Activated CD8-positive, alpha-beta memory T cell treated with anti-CD3 and anti-CD28 coated beads for 4 hours (primary cell): ENCODE measurements at places on chromosomes 1 and 21.

GRCh38 chr1:206014601-206015000, 9.1 kb downstream of the CTSE start:
- no peak for DNase-seq

DNA sequence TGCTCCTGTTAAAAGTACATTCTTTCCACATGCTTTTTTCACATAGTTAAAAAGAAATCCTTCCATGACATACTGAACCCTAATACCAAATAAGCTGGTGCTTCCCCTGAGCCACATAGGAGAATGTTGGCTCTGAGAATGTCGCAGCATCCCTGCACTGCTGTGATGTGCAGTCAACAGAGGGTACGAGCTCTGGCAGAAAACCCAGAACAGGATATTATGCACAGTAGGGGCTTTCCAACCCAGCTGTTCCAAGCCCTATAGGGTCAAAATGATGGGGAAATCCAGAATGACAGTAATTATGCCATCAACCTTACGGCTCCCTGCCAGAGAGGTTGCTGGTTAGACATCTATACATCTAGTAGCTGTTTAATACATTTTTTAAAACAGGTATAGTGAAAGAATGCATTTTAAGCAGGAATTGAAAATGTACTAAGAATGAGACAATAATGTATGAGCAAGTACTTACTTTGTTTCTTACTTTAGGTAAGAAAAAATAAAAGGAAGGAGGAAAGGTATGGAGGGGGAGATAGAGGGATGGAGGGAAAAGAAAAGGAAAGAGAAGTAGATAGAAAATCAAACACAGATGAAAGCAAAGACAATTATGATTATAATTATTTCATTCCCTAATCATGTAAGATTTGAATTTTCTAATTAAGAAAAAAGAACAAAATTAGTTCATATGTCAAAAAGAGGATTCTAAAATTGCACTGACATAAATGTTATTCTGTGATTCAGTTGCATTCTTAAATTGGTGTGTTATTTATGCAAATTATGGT, 126.0 kb downstream of the NR5A2 start:
- no peak for DNase-seq

GRCh38 chr1:100643471-100644196, 75.9 kb upstream of the VCAM1 start:
- DNase-seq: no peak

DNA sequence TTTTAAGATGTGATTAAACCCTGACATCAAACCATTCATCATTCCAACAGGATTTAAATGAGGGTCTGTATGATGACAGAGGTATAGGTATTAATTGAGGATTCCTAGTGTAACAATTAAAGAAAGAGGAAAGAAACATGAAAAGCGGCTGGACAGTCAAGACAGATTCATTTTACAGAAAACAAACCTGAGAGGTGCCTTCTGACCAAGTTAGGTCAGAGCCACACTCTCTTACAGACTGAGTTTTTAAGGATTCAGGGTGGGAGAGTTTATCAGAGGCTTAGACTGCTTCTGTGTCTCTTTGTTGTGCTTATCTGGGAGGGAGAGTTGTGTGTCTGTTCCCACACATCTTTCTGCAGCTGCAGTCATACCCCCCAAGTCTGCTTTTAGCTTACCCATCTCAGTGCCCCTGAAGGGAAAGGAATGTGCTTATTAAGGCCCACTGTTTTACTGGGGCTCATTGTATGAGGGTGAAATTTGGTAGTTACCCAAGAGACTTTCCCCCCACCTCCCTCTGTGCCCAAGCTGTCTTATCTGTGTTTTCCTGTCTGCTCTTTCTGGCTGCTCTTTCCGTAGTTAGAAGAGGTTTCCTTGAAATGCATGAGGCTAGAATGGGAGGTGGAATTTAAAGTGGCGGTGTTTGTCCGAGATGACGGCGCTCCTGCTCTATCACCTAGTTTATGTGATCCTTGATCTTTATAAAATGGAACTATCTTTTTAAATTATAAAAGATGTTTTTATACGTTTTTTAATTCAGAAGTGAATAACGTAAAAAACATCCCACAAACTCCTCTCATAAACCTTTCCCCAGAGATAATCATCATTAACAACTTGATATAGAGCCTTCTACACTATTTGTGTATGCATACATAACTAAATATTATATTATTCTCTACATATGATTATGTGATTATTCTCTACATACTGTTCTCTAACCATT, 96.0 kb upstream of the TNFSF4 start:
- DNase-seq: no peak

- no peak for DNase-seq
Observed at GRCh38 chr1:116674011-116674531, 6.5 kb upstream of the IGSF3 start.

DNA sequence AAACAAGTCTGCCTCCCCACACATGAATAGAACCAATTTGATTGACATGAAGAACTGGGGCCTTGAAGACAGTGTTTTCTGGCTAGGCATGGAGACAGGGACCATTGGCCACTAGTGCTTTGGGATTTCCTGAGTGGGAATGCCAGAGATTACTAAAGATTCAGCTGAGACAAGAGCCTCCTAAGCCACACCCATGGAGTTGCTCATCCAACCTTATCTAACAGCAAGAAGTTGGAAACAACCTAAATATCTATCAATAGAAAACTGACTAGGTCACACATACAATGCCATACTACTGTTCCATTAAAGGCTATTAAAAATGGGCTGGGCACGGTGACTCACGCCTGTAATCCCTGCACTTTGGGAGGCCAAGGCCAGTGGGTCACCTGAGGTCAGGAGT, 184.1 kb downstream of the ZBTB18 start:
- DNase-seq: no peak

DNA sequence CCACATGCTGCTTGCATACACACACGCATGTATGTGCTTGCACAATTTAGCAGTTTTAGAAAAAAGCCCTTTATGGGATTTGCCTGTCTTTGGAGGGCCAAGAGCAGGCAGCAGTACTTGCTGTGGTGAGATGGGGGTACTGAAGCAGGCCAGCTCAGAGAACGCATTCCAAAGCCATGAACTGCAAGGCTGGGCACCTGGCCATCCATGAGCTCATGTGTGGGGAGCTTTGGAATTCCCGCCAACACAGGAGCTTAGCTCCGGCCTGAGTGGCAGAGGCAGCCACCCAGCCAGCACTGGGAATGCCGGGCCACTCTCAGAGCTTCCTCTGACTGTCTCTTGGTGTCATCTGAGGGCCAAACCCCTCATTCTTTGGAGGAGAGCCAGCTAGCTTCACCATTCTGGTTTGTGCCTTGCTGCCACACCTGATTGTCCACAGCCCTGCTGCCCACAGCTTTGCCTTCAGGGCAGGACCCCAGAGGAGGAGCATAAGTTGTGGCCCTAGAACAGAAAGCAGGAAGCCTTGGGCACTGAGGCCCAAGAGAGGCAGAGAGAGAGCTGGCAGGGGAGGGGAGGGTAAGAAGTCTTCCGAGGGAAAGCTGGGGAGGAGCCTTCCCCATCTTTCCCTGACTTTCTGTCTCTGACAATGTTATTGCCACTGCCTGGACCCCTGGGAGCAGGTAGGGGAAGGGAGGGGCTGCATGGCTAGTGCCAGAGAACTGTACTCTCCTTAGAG, 92.1 kb upstream of the POU3F1 start:
- no peak for DNase-seq
